ENCODE measurements at places on chromosomes 13 and 19.

GRCh38 chr19:7869453-7869909 is 4.7 kb downstream of the PRR36 start:
- no peak for DNase-seq

- DNase-seq, result no peak
Measured at GRCh38 chr13:72383646-72384045, 343.8 kb downstream of the MZT1 start.

- DNase-seq, result no peak
Measured at GRCh38 chr19:48512504-48513288, 1.1 kb upstream of the LMTK3 start.

DNA sequence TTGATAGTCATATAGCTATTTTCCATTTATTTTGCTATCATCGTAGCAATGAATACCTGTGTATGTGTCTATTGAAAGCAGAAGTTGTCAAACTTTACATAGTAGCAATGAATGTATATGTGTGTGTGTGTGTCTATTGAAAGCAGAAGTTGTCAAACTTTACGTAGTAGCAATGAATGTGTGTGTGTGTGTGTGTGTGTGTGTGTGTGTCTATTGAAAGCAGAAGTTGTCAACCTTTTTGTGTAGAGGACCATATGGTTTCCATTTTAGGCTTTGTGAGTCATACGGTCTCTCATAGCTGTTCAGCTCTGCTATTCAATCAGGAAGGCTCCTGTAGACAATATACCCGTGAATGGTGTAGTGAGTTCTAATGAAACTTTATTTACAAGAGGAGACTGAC is 20.8 kb downstream of the NLRP4 start:
- no peak for DNase-seq

Measured in AG09309 (cell line).